Foreskin keratinocyte (primary cell): ENCODE measurements at places on chromosomes 1 and 21. TPM values are rescaled to one million over a fixed set of nuclear protein-coding genes. Genes with fewer than 3 reads are reported as not detected.

- no peak for DNase-seq
Observed at GRCh38 chr1:111219557-111220286, 7.8 kb upstream of the CHI3L2 start.

- no peak for DNase-seq
Observed at GRCh38 chr1:231418101-231418740, 3.9 kb downstream of the EGLN1 start.

DNA sequence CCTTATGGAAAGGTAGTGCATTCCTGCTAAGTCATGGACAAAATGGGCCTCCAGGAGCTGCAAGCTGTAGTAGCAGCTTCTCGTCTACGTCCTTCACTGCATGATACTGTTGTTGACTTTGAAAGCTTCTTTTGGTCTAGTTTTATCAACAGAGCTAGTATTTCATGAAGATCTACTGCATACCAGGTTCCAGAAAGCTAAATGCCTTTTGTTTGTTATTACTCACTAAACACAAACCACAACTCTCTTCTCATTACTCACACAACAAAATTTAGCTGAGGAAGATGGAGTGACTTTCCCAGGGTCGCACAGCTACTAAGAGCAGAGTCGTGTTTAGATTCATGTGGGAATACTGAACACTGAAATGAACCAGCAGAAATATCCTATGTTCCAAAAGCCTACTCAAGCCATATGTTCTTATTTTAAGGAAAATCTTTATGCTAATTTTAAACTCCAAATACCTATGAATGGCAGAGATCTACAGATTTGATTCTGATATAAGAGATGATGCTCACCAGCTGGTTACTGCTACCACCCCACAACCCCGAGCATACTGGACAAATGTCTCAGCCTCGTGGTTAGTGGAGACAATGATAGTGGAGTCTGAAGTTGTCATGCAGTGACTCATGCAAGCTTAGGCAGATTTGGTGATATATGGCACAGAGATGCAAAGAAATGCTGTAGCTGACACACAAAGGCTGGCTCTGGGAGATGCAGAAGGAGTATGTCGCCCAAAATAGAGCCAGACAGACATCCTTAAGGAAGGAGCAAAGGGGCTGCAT, 20.6 kb downstream of the PGBD2 start:
- DNase-seq: peak; percentile 63

DNA sequence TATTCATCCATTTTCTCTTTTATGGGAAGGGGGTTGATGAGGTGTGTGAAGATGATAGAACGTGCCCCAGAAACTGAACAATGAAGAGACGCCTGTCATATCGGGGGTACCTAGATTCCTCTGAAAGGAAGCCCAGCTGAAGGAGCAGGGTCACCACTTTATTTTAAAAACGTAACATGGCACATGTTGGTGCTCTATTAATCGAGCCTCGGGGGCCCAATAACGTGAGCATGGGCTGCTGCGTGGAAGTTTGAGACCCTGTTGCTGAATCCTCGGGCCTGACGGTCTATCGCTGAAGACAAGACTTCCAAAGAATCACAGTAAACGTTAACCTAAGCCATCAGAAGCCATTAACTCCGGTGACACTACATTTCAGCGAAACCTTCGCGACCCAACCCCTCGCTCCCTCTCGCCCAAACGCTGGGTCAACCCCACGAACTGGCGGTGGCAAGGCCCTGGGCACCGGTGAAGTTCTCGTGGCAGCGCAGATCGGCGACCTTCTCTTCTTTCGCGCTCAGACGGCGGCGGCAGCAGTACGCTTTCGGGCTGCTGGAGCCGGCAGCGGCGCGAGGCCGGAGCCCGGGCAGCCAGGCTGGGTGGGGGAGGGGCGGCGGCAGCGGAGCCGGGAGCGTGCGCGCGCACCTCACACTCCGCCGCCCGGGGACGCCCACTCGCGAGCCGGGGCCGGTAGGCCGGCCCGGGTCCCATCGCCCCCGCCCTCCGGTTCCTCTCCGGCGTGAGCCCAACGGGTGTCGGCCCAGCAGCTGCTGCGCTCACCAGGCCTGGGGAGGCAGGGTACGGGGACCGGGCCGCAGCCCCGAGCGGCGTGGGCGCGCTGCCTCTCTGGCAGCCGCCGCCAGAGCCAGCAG, 838 bp upstream of the MAN1A2 start:
- peak; percentile 40 for DNase-seq

- DNase-seq: no peak
Observed at GRCh38 chr1:150572918-150573647, 6.3 kb downstream of the MCL1 start.

DNA sequence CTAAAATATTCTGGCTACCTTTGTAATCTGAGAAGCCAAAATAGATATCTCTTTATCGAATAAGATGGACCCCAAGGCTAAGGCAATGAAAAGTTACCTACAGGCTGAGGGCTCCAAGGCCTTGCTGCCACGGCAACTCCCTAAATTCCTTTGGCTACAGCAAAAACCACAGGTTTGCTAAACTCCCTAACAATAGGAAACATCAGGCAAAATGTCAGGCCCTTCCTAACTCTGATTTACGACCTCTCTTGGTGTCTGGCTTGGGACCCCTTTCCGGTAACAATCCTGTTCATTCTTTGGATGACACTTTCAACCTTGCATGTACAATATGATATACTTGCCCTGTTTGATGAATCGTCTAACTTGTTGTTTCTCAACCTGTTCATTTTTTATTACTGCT, 11.3 kb upstream of the OR2T8 start:
- no peak for DNase-seq

DNA sequence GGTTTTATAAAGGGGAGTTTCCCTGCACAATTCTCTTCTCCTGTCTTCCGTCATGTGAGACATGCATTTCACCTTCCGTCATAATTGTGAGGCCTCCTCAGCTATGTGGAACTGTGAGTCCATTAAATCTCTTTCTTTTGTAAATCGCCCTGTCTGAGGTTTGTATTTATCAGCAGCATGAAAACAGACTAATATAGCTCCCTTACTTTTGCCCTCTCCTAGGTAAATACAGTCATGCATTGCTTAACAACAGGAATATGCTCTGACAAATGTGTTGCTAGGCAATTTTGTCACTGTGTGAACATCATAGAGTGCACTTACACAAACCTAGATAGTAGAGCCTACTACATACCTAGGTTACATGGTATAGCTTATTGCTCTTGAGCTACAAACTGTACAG, 616.8 kb downstream of the RWDD3 start:
- DNase-seq: peak; percentile 10

Gene NTMT2
- total RNA-seq: not detected in 2 replicates

Gene HDGF
- total RNA-seq: 430 and 481 TPM in 2 replicates

Gene RHCE
- 0.07 and 0.10 TPM in 2 replicates for total RNA-seq

Gene C1orf94
- not detected in 2 replicates for total RNA-seq

Gene CFAP57
- total RNA-seq: 0.82 and 0.92 TPM in 2 replicates

Gene PALMD
- total RNA-seq: 0.95 and 1.0 TPM in 2 replicates
